ENCODE measurements at places on chromosomes 5 and 9.

DNA sequence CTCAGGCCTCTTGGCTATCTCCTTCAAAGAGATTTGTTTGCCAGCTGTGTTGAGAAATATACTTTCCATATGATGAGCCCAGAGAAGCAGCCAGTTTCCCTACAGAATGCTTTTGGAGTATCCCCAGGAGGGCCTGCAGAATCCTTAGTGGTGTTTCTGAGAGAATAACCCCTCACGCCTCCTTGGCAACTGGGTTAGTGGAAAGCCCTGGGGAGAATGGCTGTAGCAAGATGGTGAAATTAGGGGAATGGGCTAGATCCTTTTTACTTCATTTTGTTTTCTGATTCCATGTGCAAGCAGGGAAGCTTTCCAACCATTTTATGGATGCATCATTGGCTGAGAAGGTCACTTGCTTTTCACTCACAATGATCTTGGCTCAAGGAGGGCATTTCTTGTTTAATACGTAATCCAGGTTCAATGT, 364.6 kb downstream of the DMRT2 start:
- no peak for DNase-seq

- no peak for DNase-seq
These were observed 243.3 kb downstream of the SEC61B start for GRCh38 chr9:99465231-99465907.

- no peak for DNase-seq
These were observed 182.2 kb downstream of the AUH start for GRCh38 chr9:91179237-91180138.

DNA sequence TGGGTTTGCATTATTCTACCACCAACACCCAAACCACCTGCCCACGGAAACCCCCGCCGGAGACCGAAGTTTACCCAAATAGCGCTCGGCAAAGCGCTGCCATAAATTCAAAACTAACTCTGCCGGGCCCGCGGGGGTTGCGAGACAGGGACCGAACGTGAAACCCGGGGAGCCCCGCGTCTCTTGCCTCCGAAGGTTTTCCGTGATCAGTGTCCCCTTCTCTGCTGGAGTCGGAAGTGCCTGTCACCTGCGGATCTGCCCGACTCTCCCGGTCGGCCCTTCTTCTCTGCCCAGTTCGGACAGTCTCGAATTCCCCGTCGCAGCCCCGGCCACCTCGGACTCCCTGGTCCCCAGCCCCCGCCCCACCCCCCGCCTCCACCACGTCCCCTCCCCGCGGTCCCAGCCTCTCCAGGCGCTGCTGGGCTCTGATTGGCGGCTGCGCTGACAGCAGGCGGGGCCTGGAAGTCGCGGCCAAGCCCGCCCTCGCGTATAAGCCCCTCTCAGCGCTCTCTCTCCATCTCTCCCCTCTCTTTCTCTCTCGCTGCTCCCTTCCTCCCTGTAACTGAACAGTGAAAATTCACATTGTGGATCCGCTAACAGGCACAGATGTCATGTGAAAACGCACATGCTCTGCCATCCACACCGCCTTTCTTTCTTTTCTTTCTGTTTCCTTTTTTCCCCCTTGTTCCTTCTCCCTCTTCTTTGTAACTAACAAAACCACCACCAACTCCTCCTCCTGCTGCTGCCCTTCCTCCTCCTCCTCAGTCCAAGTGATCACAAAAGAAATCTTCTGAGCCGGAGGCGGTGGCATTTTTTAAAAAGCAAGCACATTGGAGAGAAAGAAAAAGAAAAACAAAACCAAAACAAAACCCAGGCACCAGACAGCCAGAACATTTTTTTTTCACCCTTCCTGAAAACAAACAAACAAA, at the start of gene RORB:
Gene RORB, plus strand, starts transcription at position 517 of the 929 bp plus-strand sequence. CDS start 642 bp downstream, outside the sequence.
- peak; percentile 65 for DNase-seq

GRCh38 chr5:13783726-13784125, 160.8 kb downstream of the DNAH5 start:
- no peak for DNase-seq

DNA sequence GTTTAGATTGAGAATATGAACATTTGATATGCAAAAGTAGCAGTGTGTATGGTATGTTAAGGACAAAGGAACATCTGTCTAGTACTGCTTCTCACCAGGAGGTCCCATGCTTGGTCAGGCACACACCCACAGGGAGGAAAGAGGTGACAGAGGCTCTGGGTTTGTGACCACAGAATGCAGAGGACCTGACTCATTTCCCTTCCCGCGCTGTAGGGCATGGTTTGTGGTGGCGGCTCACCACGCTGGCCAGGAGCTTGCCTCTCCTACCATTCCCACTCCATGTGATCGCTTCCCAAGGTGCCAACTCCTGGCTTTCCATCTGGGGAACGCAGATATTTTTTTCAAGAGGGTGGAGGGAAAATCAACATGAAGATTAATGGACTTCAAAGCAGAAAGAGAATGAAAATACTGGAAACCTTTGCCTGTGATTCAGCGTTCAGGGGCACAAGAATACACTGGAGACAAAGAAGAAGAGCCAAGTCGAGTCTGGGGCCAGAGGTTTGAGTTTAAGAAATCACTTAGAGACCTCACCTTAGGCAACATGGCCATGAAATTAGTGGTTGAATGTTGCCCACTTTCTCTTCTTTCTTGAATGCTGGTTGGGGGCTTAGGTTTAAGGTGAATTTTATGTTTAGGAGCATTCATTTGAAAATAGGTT, 477.8 kb downstream of the CCDC171 start:
- no peak for DNase-seq

DNA sequence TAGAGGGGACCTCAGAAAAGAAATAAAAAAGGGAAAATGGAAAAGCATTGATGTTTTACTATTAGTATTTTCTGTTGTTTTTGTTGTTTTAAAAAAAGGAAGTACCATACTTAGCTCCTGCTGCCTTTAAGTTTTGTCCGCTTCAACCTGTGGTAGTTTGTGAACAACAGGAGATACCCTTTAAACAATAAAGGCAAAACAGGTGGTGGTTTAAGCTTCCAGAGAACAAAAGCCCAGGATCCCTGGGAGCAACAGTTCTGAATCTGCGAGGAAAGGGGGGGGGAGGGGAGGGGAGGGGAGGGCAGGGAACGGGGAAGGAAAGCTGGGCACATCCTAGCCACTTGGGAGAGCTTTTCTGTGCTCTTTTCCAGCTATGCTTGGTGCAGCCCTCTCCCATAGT, 2.1 kb upstream of the PSIP1 start:
- no peak for DNase-seq

DNA sequence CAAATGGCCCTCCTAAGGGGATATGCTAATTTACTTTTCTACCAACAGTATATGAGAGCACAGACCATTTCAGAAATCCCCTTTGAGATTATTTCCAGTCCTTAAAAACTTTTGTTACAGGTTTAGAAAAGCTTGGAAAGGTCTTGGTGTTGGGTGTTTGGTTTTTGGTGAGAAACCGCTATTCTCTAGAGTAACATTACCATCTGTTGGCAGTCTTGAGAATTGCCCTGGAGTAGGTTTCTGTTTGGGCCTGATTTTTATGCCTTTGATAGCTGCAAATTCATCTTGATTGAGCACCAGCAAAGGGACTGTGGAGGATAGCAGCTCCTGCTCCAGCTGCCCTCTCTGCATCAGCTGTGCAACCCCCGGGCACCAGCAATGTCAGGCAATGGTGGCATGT, 8.0 kb downstream of the NUDT2 start:
- DNase-seq = no peak

- no peak for DNase-seq
These were observed 173.3 kb upstream of the VLDLR start for GRCh38 chr9:2448193-2448738.

DNA sequence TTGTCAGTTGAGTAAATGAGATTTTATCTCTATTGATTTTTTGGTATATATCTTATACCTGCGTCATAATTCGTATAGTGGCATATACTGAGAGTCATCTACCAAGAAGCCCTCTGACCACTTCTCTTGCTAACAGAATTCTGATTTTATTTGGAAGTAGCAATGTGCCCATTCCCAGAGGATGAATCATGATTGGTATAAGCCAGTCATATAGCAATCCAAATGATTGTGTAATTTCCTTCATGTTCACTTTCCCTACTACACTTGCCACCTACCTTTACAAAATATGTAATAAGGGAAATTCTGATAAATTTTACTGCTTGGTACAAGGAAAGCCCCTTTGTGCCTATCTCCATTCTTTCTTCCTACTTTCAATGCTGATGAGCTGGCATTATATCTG, 16.1 kb upstream of the ZNF462 start:
- DNase-seq = no peak

DNA sequence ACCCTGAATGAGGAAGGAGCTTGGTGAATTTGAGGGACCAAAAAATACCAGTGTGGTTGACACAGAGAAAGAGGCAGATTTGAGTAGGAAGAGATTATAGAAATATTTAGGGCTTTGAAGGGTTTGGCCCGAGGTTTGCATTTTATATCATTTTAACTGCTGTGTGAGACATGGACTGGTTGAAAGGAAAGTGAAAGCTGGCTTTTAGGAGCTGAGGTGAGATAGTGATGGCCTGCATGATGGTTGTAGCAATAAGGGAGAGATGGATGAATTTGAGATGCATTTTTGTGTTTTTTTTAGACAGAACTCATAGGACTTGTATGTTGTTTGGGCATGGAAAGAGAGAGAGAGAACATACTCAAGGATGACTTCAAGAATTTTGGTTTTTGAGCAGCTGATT, 21.7 kb downstream of the FER start:
- DNase-seq = no peak

GRCh38 chr9:128634651-128635262, 21.9 kb downstream of the DYNC2I2 start:
- DNase-seq = no peak

- DNase-seq = no peak
These were observed 608 bp downstream of the ENTR1 start for GRCh38 chr9:136409557-136410455.

- no peak for DNase-seq
These were observed 5.9 kb upstream of the SLC22A5 start for GRCh38 chr5:132363431-132364112.

DNA sequence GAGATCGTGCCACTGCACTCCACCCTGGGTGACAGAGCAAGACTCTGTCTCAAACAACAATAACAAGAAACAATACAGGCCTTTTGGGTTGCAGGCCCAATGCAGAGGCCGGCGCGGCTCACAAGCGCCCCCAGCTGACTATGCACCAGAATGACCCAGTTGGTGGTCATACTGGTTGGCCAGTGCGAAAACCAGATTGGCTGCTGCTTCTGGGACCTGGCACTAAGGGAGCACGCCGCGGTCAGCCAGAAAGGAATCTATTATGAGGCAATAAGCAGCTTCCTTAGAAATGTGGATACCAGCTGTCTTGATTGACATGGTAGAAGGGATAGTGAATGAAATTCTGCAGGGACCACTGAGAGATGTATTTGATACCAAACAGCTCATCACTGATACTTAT, 35.0 kb downstream of the RANBP17 start:
- DNase-seq = no peak

DNA sequence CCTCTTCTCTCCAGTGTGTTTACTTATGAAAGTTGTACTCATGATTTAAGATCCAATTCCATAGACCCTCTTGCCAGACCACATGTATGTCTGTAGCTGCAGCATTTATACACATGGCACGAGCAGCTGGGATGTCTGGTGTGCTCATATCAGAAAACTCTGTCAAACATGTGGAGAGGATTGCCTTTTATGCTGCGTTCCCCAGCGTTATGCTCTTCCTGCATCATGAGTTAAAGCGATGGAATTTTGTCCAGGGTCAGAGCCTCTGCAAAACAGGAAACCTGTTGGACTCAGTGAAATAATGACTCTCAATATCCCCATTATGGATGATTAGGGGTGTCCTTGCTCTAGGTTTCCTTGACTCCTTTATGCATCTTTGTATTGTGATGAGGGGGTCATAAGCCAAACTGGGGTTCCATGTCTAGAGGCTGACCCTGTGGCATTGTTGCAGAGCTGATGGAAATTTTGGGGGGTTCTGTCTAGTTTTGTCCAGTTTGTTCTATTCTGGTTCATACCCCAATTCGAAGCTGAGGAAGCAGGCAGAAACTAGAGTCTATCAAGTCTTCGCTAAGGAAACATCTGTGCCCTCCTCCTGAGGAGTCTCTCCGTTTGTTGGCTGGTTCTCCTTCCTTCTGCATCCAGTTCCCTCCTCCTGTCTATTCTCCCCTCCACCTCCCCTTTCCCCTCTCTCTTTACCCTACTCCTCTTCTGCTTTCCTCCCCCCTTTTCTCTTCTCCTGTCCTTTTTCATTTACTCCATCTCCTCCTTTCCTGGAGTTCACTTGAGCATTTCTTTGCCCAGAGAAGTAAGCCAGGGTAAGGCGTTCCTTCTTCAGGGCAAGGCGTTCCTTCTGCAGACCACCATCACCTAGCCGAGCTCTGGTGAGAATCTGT, 252.8 kb downstream of the MAST4 start:
- no peak for DNase-seq

- DNase-seq = no peak
These were observed 30.9 kb downstream of the GLT6D1 start for GRCh38 chr9:135608294-135608998.

DNA sequence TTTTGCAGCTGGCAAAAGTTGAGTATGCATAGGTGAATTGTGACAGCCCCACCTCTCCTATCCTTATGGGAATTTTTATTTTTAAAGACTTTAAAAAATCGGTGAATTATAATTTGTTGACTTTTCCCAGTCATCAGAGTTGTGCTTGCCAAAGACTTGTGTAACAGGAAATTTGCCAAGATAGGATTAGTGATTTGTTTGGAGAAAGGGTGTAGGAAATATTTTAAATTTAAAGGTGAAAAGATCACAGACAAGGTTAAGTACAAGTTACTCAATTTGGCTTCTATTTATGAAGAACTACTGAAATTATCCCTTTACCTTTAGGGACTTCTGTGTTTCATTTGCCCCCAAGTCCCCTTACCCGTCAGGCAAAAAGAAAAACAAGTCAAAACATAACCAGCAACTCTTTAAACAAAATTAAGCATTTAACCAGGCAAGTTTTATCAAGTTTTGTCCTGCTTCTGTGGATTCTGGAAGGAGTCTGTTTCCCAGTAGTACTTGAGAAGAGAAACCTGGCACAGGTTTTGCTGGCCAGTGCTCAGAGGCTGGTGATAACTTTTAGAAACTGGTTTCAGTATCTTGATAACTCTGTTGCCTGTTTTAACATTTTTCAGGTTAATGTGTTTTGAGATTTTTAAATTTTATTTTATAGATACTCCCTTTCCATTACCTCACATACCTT, 285.4 kb downstream of the MAST4 start:
- no peak for DNase-seq

- DNase-seq = no peak
These were observed 11.1 kb downstream of the GAPVD1 start for GRCh38 chr9:125272697-125273096.

DNA sequence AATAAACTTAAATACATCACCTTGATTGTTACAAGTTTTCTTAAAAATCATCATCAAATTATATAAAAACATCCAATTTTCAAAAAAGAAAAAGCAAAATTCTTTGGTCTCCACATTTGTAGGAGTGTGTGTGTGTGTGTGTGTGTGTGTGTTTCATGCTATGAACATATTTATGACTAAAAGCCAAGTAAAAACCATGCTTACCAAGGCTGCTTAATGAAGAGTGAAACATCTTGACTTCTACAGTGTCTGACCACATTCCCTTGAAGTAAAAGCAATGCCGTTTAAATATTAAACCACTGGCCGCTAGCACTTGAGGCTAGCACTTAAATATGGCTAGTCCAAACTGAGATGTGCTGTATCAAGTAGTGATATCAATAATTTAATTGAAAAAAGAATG, 549.1 kb upstream of the CCNG1 start:
- no peak for DNase-seq
